IMR-90 (cell line): ENCODE measurements at places on chromosomes 1 and 21.

GRCh38 chr1:44924835-44925464 lies 61.4 kb downstream of the EIF2B3 start:
- DNase-seq, result peak; percentile 95

DNA sequence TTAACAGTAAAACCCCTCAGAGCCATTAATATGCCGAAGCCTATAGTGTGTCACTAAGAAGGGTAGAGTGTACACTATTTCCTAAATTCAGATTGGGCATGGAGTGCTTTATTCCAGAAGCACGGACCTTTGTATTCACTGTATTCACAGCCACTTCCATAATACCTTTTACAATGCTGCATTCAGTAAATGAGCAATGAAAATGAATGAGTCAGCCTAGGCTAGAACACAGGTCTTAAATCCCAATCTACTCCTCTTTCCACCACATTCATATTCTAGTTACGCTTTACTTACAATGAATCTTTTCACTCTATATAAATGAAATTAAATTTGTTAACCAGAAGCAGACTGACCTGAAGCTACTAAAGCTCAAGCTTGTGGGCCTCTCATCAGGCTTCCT lies 13.0 kb upstream of the GORAB start:
- no peak for DNase-seq

DNA sequence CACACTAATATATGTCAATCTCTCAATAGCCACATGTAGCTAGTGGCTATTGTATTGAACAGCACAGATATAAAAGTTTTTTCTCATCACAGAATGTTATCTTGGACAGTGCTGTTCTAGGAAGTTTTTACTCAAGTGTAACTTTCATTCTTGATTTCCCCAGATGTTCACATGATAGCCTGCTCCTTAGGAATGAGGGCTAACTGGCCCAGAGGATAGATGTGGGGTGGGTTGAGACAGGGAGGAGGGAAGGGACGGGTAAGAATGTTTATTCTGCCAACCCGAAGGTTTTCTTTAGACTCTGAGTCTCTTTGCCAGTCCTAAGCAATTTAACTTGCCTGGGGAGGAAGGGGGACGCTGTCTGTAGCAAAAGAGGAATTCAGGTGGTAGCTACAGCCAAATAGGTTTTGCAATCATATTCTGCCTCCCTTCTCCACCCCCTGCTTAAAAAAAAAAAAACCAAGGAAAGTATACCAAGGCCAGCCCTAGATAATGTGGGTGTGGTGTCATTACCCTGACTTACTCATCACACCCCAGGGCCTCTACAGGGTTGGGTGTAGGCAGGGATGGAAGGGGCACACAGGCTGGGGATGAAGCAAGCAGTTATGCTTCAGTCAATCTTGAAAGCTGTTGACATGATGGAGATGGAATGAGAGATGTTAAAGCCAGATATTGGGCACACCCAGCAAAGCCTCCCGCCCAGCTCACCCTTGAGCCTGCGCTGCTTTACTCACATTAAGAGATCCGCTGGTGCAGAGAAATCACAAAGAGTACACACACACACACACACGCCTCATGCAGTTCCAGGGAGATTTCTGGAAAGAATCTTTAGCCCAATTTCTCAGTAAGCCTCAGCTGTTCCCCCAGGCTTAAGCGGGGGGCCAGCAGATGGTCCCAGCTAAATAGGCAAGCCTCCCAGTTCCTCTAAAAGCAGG lies 59.9 kb downstream of the PLXNA2 start:
- peak; percentile 40 for DNase-seq

DNA sequence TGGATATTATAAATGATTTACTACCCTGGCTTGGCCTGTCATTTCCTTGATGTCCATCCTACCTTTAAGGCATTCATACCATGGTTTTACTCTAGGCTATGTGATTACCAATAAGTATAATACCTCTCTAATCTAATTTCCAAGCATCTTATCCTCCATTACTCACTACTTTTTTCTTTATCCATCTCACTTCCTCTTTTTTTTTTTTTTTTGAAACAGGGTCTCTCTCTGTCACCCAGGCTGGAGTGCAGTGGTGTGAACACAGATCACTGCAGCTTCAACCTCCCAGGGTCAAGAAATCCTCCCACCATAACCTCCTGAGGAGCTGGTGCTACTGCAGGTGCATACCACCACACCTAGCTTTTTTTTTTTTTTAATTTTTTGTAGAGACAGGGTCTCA lies 39.9 kb downstream of the INKA2 start:
- DNase-seq, result no peak

DNA sequence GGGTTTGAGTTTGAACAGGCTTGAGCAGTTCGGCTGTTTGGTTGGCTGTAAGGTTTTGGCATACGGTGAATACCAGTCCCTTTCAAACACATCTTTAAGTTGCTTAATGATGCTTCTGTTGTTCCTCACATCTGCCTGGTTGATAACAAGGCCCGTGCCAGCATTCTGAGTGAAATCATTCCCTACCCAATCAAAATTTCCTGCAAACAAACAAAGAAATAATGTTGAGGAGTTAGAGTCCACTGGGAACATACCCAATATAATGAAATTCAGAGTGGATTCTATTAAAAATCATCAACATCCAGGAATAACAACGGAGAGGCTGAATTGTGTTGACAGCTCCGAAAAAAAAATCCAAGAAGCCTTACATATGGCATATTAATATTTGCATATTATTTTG lies 91.0 kb upstream of the MAP1LC3C start:
- DNase-seq, result no peak

DNA sequence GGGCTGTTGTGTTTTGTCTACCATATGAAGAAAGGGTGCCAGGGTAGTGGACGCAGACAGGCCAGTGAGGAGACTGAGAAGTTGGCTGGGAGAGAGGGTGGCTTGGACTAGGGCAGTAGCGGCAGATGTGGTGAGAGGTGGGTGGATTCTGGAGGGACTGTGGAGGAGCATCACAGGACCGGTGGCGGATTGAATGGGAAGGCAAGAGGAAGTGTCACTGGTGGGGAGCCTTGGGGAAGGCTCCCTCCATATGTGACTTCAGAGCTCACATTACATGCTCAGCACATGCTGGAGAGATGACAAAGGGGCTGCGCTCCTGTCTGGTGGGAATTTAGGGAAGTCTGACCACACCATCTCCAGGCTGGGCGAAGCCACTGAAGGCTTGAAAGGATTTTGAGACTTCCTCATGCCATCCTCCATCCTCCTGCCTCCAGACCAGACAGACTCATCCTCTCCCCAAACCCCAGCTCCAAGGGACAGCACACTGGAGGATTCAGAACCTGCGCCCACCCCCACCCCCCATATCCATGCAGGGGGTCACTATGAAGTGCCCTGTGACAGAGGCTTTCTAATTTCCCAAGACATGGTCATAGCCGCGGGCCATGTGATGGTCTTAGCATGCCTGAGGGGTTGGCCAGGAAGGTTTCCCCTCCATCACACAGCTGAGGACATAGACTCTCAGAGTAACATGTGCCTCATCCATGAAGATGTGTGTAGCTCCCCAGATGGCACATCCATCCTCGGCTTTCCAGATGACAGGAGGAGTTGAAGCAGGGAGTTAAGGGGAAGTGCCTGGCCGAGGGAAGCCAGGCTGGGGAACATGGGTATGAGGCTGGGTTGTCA lies 138.8 kb upstream of the WNT4 start:
- DNase-seq, result no peak

DNA sequence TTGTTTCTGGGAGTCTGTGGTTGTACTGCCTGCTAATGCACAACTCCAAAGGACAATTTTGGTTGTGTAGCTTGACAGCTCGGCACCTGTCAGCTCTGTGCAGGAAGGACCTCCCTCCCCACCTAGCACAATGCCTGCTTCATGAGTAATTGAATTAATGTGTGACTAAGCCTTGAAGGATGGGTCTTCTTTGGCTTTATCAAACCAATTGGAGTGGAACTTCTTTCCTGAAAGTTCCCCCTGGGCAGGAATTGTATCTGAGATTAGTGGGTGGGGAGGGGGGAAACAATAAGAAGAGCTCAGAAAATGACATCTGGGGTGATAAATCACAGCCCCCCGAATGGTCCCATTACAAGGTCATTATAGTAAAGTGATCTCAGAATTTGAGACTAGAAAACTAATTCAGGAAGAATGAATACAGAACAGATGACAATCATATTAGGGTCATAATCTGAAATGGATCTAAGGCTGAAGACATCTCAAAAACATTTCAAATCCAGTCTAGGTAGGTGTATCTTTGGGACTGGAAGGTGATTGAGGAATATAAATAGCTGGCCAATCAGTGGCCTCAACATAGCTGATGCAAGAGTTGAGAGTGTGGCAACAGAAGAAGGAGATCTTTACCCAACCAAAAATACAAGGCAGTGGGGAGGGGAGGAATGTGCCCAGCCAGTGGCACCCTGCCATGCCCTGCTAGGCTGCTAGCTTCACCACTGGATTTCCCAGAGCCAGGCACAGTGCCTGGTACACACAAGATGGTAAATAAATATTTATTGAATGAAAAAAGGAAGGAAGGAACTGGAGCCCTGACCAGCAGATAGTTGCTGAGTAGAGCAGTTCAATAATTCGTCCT lies 10.1 kb upstream of the SESN2 start:
- peak; percentile 70 for DNase-seq

GRCh38 chr1:176384841-176385240 lies 78.1 kb upstream of the PAPPA2 start:
- DNase-seq, result no peak
